CD8-positive, alpha-beta memory T cell (primary cell): ENCODE measurements at places on chromosomes 3 and 15.

DNA sequence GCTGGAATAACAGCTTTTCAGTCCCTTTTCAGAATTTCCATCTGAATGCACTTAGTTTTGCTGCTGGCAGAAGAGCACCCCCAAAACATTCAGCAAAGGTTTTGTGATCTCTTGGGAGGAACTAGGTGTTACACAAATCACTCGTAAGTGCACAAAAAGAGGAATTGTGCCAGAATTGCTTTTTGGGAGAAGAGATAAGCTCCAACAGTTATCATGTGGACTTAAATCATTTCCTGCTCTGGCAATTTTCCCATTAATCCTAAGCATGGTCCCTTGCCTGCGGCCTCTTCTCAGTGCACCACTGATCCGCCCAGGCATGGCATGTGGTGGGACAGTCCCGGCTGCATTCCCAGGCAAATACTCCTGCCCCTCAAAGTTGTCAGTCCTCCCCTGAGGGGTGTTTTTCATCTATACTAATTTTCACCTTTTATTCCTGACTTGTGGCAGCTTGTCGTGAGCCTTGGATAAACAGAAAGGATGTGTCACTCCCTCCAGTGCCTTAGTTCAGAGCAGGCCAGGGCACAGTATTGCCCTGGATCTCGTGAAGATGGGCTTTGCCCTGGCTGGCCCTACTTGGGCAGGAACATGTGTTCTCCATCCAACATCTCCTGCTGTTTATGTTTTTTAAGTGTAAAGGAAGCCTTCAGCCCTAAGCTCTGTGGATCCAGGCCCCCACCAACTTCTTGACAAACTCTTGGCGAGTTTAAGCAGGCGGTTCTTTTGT is 44.6 kb upstream of the VILL start:
- no peak for DNase-seq

GRCh38 chr3:49750056-49750455 is 26.3 kb upstream of the GMPPB start:
- DNase-seq, result no peak

- peak; percentile 13 for DNase-seq
Observed at GRCh38 chr3:156448300-156448699, 106.6 kb downstream of the SSR3 start.

DNA sequence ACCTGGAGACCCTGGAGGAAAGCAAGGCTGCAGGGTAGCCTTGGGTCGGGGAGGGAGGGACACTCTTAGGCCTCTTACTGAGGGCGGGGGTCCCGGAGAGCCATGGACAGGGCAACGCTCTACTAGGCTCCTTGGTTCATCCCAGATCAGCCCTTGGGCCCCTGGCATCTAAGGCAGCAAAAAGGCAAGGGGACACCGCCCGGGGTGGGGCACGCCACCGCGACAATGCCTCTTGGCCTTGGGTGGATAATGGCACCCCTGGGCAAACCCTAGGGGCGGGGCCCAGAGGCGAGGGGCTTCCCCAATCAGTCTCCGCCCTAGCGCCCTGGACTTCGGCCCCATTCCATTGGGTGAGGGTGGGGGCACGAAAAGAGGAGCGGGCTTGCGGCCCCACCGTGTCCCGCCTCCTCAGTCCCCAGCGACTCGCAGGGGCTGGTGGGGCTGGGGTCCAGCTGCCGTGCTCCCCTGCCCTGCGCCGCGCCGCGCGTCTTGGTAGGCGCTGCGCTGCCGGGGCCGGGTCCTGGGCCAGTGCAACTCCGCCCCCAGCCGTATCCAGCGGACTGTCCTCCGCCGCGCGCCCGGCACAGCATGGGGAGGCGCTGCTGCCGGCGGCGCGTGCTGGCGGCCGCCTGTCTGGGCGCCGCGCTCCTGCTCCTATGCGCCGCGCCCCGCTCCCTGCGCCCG is at the start of gene CHST13:
Gene CHST13, plus strand, starts transcription at position 411 of the 684 bp plus-strand sequence. Its CDS starts 178 bp downstream, at position 589.
- no peak for DNase-seq

GRCh38 chr15:45594319-45594718 is 7.1 kb downstream of the BLOC1S6 start:
- DNase-seq, result no peak
